Hippocampal formation (tissue), 2 donors: ENCODE measurements at places on chromosomes 5 and 9.

GRCh38 chr5:132180134-132180745 is 47.4 kb downstream of the P4HA2 start:
- peak; percentile 54 for DNase-seq

- DNase-seq: no peak
Observed at GRCh38 chr5:147748590-147748989, 33.9 kb downstream of the JAKMIP2 start.

- peak; percentile 80 for DNase-seq
Observed at GRCh38 chr5:181159286-181160151, 12.1 kb downstream of the OR2V2 start.

GRCh38 chr5:68659881-68660280 is 433.9 kb upstream of the SLC30A5 start:
- no peak for DNase-seq

GRCh38 chr5:149452665-149453617 is 73.8 kb upstream of the IL17B start:
- DNase-seq: no peak

DNA sequence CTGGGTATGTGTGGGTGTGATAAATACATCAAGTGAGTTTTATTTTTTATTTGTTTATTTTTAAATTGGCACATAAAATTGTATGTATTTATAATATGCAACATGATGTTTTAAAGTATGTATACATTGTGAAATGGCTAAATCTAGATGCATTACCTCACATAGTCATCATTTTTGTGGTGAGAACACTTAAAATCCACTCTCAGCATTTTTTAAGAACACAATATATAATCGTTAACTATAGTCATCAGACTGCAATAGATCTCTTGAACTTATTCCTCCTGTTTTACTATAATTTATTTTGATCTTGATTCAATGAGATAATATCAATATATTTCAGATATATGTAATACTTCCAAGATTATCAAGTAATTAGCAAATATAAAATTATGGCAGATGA is 93.9 kb upstream of the ALDH1A1 start:
- DNase-seq: no peak

DNA sequence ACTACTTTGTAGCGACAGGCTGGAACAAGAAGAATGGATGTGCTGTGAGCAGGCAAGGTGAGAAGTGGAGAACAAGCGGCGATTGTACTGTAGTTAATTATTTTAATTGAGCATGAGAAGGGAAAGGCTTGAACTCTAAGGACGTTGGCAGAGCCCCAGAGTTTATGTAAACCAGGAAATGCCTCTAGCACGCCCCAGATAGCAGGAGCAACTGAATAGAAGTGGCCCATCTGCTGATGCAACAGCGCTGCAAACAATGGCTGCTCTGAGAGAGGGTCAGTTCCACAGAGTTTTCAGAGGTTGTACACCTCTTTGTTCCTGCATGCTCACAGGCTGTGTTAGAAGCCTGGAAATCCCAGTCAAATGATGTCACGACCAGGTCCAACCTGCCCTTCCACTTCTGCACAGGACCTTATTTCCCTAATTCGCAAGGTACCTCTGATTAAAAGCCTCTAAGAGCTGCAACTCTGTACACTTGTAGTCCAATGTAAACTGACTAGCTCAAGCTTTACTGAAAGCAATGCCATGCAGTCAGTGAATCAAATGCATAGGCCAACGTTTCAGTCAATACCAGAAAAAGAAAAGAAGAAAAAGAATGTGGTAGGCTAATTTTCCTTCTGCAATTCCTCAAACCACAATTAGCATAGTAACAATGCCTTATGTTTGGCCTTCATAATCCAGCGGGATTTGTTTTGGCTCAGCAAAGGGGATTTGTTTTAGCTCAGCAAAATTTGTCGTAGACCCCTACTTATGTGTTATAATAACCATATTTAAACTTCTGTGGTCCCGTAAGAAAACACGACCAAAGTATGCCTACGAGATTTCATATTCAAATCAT is 119.6 kb upstream of the RETREG1 start:
- no peak for DNase-seq
